ENCODE measurements at places on chromosomes 5 and 9.

- H3K36me3 ChIP-seq, result no peaks in the 10 kb centered on the region
- DNase-seq, result no peak
- no peaks in the 10 kb centered on the region for H3K27me3 ChIP-seq
- H3K4me3 ChIP-seq, result no peak overlapping the region
Measured at GRCh38 chr9:68626526-68626925, 78.5 kb upstream of the PIP5K1B start.

- H3K27me3 ChIP-seq, result no peaks in the 10 kb centered on the region
- no peak overlapping the region for H3K4me3 ChIP-seq
- no peak overlapping the region for H3K27ac ChIP-seq
- H3K4me1 ChIP-seq, result no peaks in the 10 kb centered on the region
Measured at GRCh38 chr5:38768412-38769211, 77.2 kb upstream of the OSMR start.

GRCh38 chr5:132209901-132210545, 17.6 kb downstream of the P4HA2 start:
- no peak overlapping the region for H3K4me3 ChIP-seq
- DNase-seq, result no peak
- no peaks in the 10 kb centered on the region for H3K27me3 ChIP-seq
- no peak overlapping the region for H3K27ac ChIP-seq
- no peaks in the 10 kb centered on the region for H3K36me3 ChIP-seq

GRCh38 chr5:16727755-16728325, 111.0 kb upstream of the RETREG1 start:
- peaks cover 20% of the 10 kb centered on the region for H3K4me1 ChIP-seq
- no peak overlapping the region for H3K4me3 ChIP-seq
- no peaks in the 10 kb centered on the region for H3K27me3 ChIP-seq
- no peak for DNase-seq

- peaks cover 10% of the 10 kb centered on the region for H3K4me1 ChIP-seq
- no peaks in the 10 kb centered on the region for H3K36me3 ChIP-seq
- H3K27ac ChIP-seq, result no peak overlapping the region
- H3K27me3 ChIP-seq, result peaks cover 65% of the 10 kb centered on the region
- DNase-seq, result no peak
- no peak overlapping the region for H3K4me3 ChIP-seq
Measured at GRCh38 chr5:173240091-173241050, 5.4 kb upstream of the NKX2-5 start.

DNA sequence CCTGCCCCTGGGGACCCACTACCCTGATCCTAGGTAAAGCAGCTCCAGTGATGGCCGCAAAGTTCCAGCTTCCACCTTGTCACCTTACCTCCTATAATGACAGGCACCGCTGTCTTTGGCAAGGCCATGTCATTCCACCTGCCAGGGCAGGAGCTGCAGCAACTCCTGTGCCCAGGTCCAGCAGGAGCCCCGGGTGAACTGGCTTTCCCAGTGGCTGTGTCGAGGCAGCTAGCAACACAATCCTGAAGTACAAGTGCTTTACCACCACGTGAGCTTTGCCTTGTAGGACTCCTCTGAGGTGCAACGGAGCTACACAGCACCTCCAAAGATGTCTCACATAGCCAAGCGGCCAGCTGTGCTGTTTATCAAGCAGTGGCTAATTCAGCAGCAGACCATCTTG, 20.7 kb upstream of the MGAT1 start:
- no peak overlapping the region for H3K4me3 ChIP-seq
- peaks cover under 1% of the 10 kb centered on the region for H3K4me1 ChIP-seq
- H3K27me3 ChIP-seq, result no peaks in the 10 kb centered on the region
- H3K36me3 ChIP-seq, result no peaks in the 10 kb centered on the region
- no peak overlapping the region for H3K27ac ChIP-seq

DNA sequence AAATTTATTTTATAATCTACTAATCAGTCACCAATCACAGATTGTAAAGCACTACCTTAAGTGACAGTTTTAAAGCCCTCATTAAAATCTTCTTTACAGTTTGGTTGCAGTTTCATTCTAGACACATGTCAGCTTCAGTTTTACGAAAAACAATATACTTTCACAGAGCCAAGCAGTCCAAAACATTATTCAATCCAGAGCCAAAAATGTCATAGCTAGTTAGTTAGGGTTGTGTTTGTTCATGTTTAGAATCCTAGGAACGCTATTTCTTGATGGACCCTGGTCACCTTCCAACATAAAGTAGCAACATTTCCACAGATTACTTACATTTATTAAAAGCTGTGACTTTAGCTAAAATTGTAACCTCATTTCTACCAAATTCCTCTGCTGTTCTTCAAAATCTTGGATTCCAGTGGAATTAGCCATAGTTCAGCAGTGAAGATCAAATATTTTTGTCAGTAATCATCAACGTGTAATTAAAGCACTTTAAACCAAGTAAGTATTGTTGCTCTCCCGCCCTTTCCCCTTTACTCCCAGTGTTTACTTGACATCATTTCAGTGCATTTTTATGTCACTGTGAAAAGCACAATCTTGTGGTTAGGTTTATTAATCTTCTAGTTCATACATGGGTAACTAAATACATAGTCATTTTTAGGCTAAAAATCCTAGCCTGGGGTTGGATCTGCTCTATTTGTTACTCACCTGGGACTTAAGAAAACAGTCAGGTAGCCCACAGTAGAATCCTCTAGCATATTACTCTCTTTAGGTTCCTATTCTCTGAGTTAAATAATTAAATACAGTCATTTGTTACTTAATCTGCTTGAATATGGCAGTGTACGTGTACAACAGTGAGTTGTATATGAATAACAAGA, 74.3 kb downstream of the NIPBL start:
- no peak for DNase-seq

- peaks cover 10% of the 10 kb centered on the region for H3K4me1 ChIP-seq
- peak overlapping the region; percentile 98 for H3K27ac ChIP-seq
- DNase-seq, result peak; percentile 49
- peaks cover 2% of the 10 kb centered on the region for H3K27me3 ChIP-seq
- H3K4me3 ChIP-seq, result peak overlapping the region; percentile 97
Measured at GRCh38 chr9:133460405-133461175, 812 bp downstream of the CACFD1 start.

GRCh38 chr9:85225180-85225579, 516.6 kb downstream of the AGTPBP1 start:
- no peak for DNase-seq
- H3K4me3 ChIP-seq, result no peak overlapping the region
- no peaks in the 10 kb centered on the region for H3K27me3 ChIP-seq
- H3K36me3 ChIP-seq, result no peaks in the 10 kb centered on the region
- H3K27ac ChIP-seq, result no peak overlapping the region

GRCh38 chr5:153824909-153825308, 213.8 kb downstream of the FAM114A2 start:
- H3K4me1 ChIP-seq, result peaks cover 5% of the 10 kb centered on the region
- H3K27ac ChIP-seq, result no peak overlapping the region
- no peak for DNase-seq
- no peaks in the 10 kb centered on the region for H3K36me3 ChIP-seq

GRCh38 chr9:68739621-68740174, 34.7 kb downstream of the PIP5K1B start:
- H3K36me3 ChIP-seq, result peaks cover 53% of the 10 kb centered on the region
- no peaks in the 10 kb centered on the region for H3K27me3 ChIP-seq
- H3K4me3 ChIP-seq, result no peak overlapping the region
- DNase-seq, result no peak
- no peaks in the 10 kb centered on the region for H3K4me1 ChIP-seq

DNA sequence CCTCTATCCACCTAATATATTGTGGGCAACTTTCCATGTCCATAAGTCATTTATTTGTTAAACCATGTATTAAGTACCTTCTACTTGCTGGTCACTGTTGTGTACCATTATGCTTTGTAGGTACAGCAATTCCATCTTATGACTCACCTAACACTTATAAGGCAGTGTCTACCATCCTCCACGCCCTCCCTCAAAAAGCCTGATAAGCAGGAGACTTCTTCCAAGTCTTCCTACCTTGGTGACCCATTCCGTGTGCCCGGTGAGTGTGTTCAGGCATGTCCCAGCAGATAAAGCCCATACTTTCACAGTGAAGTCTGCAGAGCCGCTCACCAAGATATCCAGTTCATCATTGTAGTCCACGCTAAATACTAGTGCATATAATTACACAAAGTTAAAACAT, 17.4 kb downstream of the FBXW2 start:
- no peak overlapping the region for H3K27ac ChIP-seq
- H3K4me1 ChIP-seq, result no peaks in the 10 kb centered on the region
- DNase-seq, result no peak
- H3K4me3 ChIP-seq, result no peak overlapping the region
- H3K27me3 ChIP-seq, result no peaks in the 10 kb centered on the region
- peaks cover 18% of the 10 kb centered on the region for H3K36me3 ChIP-seq
